HS-5 (cell line): ENCODE measurements at places on chromosomes 2 and 18.

DNA sequence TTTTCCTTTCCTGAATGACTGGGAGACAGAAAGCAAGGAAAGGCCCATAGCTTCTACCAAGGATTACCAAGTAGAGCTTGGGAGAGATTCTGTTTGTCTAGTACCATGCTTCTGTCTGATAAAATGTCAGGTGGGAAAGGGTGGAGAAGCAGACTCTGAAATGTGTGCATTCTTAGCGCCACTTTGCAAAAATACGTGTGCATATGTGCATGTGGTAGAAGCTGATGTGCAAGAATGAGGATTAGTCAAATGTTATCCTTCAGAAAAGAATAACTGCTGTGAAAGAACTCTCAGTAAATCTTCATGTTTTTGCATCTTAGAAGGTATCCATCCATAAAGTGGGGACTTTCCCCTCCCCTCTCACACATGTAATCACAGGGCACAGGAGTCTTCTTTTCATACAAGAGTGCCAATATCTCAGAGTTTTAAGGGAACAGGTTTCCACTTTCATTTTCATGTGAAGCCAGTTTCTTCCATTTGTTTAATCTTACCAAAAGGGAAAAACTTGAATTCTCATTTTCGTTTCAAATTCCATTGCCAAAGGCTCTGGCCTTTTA, 15.4 kb upstream of the DGKD start:
- DNase-seq = no peak

DNA sequence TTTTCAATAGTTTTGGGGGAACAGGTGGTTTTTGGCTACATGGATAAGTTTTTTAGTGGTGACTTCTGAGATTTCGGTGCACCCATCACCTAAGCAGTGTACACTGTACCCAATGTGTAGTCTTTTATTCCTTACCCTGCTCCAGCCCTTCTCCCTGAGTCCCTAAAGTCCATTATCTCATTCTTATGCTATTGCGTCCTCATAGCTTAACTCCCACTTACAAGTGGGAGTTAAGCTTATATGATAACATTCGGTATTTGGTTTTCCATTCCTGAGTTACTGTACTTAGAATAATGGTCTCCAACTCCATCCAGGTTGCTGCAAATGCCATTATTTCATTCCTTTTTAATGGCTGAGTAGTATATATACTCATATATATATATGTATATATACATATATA, 90.9 kb upstream of the ACSL3 start:
- no peak for DNase-seq

- no peak for DNase-seq
These were observed at the start of gene WNT10A for GRCh38 chr2:218880102-218880858. Gene WNT10A (plus strand): TSS chr2:218880852. CDS start chr2:218880996, 144 bp downstream.

DNA sequence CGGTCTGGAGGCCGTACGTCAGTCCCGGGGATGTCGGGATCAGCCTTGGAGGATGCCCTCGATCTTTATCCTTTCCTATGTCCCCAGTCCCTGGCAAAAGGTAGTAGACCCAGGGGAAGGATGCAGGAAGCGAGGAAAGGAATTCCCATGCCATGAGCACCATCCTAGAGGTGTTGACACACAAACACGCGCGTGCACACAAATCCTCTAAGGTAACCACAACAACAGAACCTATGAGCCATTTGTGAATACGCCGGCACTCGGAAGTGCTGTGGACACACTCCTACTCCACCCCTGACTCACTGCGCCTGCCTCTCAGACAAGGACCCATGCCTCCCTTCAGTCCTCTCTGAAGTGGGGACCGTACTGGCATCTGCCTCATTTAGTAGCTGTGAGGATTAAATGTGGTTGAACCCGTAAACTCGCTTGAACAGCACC, 11.3 kb upstream of the MLPH start:
- DNase-seq = no peak

DNA sequence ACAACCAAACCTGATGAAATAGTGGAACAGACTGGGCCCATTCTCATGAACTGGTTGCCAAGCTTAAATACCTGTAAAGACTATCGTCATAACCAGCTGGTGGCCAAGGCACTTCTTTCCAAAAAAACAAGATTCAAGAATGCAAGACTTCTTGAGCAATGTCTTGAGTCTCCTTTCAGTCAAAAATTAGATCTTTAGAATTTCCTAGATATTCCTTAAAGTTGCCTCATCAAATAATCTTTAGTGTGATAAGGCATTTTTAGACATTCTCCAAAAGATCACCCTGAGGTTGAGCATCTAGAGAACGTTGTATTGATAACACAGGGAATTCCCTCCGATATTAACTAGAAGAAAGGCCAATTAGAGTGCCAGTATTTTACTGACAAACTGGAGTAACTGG, 236.4 kb upstream of the MEX3C start:
- no peak for DNase-seq

GRCh38 chr2:205869439-205869838, 187.1 kb downstream of the NRP2 start:
- no peak for DNase-seq
